Cardiac fibroblast (primary cell): ENCODE measurements at places on chromosomes 16 and 17.
A peak's percentile ranks its signal among the peaks of the same experiment; 100 is the strongest.

DNA sequence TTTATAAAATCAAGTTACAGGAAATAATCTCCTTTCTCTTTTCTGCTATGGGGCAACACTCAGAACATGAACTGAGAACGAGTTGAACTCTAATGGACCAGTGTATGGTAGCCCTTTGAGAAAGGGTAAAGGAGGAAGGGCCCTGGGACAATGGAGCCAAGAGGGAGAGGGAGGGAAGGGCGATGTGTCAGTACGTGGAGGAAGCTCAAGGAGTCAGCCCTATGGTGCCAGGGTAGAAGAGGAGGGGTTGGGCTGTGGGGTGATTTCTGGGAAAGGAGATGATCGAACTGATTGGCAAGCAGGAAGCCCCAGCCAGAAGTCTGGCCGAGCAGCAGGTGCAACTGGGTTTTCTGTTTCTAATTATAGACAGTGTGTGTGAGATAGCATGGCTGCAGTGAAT lies 4.3 kb upstream of the WIPI1 start:
- DNase-seq, result no peak

DNA sequence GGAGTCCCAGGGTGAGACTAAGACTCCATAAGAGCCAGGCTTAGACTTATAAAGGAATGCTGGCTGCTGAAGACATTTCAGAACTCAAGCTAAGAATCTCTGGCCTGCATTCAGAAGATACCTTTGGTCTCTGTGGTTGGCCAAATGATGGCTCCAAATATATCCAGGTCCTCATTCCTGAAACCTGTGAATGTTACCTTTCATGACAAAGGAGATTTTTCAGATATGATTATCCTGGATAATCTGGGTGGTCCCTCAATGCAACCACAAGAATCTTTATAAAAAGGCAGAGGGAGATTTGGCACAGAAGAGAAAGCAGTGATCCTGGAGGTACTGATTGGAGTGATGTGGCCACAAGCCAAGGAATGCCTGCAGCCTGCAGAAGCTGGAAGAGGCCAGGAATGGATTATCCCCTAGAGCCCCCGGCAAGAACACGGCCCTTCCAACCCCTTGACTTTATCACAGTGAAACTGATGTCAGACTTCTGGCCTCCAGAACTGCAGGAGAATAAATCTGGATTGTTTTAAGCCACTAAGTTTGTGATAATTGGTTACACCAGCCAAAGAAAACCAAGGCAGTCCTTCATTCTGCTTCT lies 253.3 kb downstream of the SLC39A11 start:
- no peak for DNase-seq

GRCh38 chr17:81871387-81872230 lies 472 bp upstream of the ARHGDIA start:
- peak; percentile 94 for DNase-seq

DNA sequence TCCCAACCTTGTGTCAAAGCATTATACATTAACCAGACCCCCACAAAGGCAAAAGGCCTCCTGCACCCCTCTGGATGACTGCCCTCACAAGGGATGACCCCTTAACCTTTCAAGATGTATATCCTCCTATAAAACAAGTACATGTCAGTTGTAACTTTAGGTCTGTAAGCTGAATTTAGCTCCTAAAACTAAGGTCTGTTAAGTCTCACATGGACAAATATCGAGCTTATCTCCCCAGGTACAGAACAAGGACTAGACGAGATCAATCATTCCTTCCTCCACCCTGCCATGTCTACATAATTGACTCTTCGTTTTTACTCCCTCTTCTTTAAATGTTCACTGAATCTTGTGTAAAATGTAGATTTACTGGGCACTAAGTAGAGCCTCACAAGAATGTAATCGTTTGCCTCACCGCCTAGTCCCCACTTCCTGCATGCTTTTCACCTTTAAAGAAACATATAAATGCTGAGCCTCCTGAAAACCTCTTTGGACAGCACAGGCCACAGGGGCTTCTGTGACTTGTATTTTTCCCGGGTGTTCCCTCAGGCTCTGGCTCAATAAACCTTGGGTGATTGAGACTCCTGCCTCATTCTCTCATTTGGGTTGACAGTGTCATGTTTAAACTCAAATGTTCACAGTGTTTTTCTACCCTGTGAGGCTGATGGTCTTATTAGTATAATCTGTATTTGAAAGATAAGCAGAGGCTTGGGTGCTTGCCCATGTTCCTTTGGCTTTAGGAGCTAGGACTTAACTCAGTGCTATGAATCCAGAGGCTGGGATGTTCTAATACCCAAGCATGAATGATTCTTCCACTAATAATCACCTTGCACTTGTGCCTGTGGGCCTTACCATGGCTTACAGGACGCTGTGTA lies 37.6 kb downstream of the MMD start:
- DNase-seq, result peak; percentile 23

DNA sequence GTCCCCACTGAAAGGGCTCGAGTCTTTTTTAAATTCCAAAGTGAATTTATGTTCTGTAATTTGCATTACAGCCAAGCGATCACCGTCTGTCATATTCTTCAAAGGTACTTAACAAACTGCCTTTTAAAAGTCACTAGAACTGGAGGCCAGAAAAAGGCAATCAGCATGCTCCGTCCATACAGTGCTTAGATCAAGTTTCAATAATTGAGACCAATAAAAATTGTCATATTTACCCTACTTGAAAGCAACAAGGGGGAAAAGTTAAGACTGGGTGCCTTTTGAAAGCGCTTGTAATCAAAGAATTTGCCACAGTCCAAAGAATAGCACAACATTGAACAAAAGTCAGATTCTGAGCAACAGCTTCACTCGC lies 9.0 kb upstream of the ZFHX3 start:
- DNase-seq, result no peak

DNA sequence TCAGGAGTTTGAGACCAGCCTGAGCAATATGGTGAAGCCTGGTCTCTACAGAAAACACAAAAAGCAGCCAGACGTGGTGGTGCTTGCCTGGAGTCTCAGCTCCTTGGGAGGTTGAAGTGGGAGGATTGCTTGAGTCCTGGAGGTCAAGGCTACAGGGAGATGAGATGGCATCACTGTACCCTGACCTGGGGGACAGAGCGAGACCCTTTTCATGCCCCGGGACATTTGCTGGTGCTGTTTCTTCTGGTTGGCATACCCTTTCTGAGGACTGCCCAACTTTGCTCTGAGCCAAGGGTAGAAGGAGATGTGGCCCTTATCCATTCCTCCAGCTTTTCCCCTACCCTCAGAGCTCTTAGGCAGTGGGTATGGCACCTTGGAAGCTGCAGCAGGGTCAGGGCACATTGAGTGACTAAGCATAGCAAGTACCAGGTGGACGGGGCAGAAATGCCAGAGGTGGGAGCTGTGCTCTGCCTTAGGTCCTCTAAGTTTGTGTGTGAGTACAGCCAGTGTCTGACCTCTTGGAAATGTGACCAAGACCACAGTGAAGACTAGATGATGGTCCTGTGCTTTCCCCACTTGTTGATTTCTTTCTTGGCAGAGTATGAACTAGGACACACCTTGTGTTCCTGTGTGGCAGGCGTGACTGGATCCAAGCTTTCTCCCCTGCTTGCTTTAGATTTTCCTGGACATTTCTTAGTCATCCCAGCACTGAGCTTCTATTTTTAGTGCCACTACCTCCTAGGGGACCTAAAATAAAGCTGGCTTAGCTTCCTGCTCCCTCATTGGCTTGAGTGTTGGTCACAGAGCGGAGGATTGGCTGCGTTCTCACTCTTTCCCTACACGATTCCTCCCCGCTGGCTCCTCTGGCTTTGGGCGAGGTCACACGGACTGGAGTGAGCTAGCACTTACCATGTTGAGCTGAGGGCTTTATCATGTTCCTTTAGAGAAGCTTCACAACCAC lies 9.9 kb upstream of the EDC4 start:
- DNase-seq, result peak; percentile 90

DNA sequence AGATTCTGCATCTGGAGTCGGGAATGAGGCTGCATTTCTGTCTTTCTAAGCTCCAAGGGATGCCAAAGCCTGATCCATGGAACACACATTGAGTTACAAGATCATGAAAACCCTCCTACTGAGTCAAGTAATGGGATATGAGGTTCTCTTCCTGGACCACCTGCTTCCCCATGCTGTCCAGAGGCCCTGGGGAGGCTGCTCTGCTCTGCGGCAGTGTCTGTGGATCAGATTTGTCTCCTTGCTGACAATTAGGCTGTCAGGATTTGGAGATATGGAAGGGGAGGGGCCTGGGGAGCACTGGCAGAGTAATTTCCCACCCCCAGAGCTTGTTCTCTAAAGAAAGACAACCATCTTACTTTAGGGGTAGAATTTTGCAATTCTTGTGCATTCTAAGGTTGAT lies 33.0 kb downstream of the C16orf95 start:
- DNase-seq, result no peak

- no peak for DNase-seq
These were observed 589 bp downstream of the XYLT2 start for GRCh38 chr17:50346313-50347116.

GRCh38 chr16:11383481-11384183 lies 38.4 kb downstream of the RMI2 start:
- DNase-seq, result no peak

DNA sequence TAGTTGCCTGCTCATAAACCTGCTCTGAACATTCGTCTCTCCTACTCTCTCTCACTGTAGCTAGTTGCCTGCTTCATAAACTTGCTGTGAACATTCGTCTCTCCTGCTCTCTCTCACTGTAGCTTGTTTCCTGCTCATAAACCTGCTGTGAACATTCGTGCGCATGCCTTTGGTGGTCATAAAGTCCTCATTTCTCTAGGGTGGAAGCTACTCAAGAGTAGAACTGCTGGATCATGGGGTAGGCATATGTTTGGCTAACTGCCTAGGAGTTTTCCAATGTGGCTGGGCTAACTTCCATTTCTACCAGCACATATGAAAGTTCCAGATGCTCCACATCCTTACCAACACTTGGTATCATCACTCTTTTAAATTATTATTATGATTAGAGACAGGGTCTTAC lies 174.6 kb upstream of the RPH3AL start:
- no peak for DNase-seq

GRCh38 chr16:13441675-13442074 lies 478.3 kb upstream of the ERCC4 start:
- DNase-seq, result no peak

DNA sequence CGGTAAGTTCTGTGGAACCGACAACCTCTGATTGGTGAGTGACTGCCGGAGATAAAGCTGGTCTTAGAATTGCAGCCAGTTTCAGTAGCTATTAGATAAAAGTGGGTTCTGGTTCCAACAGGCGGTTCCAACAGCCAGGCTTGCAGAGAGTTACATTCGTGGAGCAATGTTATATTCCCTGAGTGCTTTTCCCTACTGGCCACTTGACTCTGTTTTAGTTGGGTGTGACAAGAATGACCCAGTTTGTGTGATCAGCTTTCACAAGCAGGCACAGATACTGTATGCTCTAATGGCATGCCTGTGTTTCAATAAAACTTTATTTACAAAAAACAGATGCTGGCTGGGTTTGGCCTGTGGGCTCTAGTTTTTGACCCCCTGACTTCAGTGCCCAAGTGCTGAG lies 196.6 kb downstream of the SNX29 start:
- no peak for DNase-seq

DNA sequence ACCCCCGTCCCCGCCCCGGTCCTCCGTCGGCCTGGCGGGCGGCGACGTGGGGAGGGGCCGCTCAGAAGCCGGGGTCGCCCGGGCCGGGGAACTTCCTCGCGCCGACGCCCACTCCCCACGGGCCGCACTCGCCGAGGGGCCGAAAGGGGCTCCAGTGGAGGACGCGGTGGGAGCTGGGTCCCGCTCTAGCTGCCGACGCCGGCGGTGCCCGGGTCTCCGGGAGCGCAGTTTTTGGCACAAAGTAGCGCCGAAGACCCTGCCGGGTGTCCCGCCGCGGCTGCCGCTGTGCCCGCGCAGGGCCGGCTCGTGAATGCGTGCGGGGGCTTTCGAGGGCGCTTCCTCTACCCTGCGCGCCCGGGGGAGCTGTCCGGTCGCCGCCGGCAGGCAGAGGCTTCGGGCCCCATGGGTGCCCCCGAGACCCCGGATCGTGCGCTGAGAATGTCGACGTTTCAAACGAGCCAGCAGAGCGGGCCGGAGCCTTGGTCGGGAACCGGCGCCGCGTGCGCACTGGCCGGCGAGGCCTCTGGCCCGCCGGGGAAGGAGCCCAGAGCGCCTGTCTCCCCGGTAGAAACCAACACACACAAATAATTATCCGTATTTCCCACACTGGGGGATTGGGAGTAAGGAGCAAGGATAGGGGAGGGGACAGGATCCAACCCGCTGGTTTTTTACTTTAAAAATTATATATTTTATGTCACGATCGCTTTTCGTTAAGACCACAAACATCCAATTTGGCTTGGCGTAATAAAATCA lies 46.6 kb upstream of the SLC38A10 start:
- peak; percentile 39 for DNase-seq

DNA sequence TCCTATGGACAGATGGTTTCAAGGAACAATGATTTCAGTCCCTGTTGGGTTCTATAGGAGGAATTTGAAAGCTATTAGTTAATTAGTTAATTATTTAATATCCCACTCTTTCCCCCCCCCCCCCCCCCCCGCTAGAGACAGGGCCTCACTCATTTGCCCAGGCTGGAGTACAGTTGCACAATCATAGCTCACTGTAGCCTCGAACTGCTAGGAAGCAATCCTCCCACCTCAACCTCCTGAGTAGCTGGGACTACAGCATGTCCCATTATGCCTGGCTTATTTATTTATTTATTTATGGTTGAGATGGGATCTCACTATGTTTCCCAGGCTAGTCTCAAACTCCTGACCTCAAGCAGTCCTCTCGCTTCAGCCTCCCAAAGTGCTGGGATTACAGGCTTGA lies 15.0 kb upstream of the TAT start:
- no peak for DNase-seq

GRCh38 chr17:55728833-55729232 lies 6.2 kb upstream of the TMEM100 start:
- DNase-seq, result no peak

GRCh38 chr17:7774055-7774521 lies 56.5 kb downstream of the DNAH2 start:
- peak; percentile 74 for DNase-seq

- no peak for DNase-seq
These were observed 24.5 kb downstream of the CLUH start for GRCh38 chr17:2687074-2687418.

DNA sequence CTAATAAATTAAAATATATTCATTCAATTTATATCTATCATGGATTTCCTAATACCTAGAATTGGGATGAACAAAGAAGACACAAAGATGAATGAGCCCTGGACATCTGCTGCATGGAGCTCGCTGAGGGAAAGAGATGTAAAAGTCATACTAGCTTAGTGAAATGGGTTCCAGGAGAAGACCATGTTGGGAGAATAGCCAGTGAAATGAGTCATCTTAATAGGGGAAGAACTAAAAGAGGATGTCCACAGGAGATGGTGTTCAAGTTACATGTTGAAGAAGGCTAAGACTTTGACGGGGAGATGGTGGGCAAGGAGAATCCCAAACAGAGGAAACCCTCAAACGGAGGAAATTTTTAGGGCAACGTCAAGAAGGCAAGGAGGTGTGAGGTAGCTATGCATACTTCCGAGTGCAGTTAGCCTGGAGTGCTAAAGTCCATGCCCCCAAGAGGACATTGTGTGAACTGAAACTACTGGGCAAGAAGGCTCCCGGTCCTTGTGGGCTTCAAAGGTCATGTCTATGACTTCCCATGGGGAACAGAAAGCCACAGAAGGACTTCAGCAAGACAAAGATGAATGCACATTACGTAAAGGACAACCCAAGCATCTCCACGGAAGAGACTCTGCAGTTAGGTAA lies 220.5 kb upstream of the CDH11 start:
- DNase-seq, result no peak

- DNase-seq, result no peak
These were observed 15.1 kb upstream of the VPS35L start for GRCh38 chr16:19540241-19540970.
